Foreskin keratinocyte (primary cell): ENCODE measurements at places on chromosomes 5 and 9. TPM values are rescaled to one million over a fixed set of nuclear protein-coding genes. Genes with fewer than 3 reads are reported as not detected.

GRCh38 chr9:132287256-132287760, 67.5 kb downstream of the SETX start:
- DNase-seq: no peak

FSTL4 gene
- total RNA-seq: 0.39 and 0.44 TPM in 2 replicates

FGFR4 gene
- total RNA-seq: 5.5 and 8.3 TPM in 2 replicates

GRCh38 chr9:91746904-91747303, 203.1 kb downstream of the ROR2 start:
- no peak for DNase-seq

BARHL1 gene
- total RNA-seq: not detected in 2 replicates
